ENCODE measurements at places on chromosomes 7 and 10.

DNA sequence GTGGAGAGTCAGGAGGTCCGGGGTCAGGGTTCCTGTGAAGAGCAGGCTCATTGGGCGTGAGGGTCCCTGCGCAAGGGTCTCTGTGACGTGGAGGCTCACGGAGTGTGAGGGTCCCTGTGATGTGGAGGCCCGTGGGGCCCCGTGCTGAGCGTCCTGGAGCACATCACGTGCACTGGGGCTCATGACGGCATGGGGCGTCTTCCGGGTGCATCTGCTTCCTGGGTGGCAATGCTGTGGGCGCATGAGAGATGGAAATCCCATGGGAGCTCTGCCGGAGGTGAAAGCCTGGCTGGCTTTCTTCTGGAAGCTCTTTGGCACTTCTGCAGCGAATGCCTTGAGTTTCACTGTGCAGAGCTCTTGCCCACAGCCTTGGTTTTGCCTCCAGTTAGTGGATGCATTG, 71.4 kb downstream of the WDR37 start:
- no peak for DNase-seq

DNA sequence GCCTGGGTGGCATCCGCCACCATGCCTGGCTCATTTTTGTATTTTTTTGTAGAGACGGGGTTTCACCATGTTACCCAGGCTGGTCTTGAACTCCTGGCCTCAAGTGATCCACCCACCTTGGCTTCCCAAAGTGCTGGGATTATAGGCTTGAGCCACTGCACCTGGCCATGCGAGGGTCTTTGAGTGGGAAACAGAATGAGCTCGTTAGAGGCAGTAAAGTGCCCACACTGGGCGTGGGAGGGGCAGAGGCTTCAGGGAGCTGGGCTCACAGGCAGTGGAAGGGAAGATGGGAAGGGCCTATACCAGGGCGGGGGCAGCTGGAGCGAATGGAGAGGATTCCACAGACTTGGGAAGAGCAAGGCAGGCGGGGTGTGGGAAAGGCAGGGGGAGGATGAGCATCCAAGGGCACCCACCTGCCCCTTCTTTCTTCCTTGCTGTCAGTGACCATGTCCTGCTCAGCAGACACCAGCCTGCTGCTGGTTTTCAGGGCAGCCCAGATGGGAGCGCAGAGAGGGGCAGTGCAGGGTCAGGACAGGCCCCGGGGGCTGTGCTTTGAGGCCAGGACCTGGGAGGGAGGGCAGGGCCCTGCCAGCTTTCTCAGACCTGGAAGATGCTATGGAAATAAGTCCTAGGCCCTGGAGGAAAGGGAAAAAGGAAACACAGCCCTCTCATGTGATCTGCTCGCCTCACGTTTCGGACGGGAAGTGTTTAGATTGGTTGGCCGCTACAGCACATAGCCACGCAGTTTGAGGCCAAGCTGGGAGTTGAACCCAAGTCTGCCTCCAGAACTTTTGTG, 4.2 kb downstream of the FZD9 start:
- DNase-seq, result no peak

GRCh38 chr10:132400547-132401151, 3.6 kb downstream of the PWWP2B start:
- no peak for DNase-seq

GRCh38 chr10:79018521-79019011, 50.2 kb upstream of the ZMIZ1 start:
- no peak for DNase-seq

GRCh38 chr10:76719006-76719405, 918.6 kb downstream of the KCNMA1 start:
- DNase-seq, result no peak

DNA sequence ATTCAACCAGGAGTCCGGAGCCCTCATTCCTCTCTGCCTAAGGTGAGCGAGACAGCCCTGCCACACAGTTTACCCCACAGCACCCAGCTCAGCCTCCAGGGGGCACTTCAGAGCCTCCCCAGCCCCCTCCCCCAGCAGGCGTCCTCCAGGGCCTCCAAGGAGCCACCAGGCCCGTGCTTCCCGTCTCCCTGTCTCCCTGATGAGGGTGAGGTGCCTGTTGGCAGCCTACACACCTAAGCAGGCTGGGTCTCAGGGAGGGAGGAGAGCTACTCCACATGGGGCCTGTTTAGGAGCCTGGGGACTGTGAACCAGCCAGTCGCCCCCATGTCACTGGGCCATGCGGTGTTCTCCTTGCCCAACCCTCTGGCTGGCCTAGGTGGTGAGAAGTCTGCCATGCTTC, 28.9 kb upstream of the TRIM8 start:
- peak; percentile 47 for DNase-seq

- DNase-seq, result peak; percentile 83
Measured at GRCh38 chr10:114810926-114811325, 10.7 kb upstream of the FHIP2A start.

- DNase-seq, result no peak
Measured at GRCh38 chr10:119191881-119192280, 13.3 kb upstream of the PRDX3 start.

DNA sequence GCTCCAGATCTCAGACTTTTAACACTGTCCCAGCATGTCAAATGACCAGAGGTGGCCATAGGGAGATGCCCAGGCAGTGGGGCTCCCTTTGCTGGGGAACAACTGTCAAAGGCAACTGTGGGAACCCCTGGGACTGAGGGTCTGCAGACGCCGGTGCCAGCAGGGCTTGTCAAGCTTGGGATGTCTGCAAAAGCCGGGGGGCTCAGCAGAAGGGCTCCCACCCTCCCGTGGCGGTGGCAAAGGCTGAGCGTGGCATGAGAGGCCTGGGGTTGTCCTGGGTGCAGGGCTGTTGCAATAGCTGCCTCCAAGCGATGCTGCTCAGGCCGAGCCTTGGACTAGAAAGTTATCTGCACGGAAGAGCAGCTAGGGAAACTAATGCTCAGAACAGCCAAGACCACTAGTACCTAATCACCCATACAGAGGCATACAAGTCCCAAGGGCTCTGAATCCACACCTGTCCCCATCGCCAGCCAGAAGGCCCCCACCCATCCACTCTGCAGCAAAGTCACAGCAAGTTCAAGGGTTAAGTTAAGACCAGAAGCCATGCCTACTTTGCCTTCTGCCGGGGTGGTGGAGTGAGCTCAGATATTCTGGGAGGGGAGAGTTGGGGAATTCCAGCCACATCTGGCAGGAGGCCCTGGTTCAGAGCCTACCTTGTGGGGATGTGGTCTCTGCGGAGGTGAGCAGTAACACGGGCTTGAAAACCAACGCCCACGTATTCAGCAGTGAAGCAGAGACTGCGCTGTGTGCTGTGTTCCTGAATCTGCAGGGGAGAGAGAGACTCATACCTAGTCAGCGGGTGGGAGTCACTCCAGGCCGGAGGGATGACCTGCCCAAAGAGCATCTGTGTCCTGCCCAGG, 4.6 kb downstream of the SH2B2 start:
- DNase-seq, result peak; percentile 86

GRCh38 chr7:14767716-14768425, 134.7 kb downstream of the DGKB start:
- DNase-seq, result no peak

DNA sequence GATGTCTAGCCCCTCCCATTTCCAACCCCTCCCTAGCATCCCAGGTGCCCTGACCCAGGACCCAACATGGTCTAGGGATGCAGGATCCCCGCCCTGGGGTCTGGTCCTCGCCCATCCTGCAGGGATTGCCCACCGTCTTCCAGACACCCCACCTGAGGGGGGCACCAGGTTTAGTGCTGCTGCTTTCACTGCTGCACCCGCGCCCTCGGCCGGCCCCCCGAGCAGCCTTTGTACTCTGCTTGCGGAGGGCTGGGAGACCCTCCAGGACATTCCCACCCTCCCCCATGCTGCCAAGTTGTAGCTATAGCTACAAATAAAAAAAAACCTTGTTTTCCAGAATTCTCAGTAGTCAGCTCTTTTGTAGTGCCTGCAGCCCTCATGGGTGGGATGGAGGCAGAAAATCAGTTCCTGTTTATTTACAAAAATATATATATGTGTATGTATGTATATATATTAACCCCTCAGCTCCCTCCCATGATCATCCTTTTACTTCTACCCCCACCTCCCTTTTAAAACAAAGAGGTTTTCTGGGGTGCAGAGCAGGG, 9.7 kb downstream of the ZYX start:
- no peak for DNase-seq

DNA sequence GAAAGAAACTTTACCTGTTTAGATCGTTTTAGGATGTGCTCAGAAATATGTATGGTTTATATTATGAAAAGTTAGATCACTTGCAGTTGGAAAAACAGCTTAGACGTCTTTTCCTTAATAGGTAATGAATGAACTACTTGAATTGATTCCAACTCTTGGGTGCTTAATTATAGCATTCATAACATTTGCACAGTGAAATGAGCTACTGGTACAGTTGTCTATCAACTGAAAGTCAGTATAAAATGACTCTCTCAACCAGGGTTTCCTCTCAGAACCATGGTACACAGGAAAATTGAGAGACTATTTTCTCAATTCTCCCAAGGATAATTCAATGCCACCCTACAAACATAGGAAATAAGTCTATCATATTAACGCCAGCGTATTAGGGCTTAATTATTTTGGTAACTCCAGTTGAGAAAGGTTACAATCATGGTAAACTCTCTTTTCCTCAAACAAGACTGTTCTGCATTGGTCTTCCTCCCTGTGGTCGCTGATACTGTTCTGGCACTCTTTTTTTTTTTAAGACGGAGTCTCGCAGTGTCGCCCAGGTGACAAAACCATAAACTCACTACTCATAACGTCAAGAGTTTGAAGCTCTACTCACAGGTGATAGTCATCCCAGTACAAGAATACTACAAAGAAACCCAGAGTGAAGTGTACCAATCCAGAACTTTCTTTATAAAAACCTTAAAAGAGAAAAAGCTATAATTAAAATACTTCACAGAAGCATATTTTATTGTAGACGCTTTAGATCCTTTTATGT, 2.0 kb downstream of the ANLN start:
- DNase-seq, result peak; percentile 41

GRCh38 chr7:77258014-77258413, 58.4 kb upstream of the FGL2 start:
- DNase-seq, result no peak

- DNase-seq, result no peak
Measured at GRCh38 chr7:112089551-112089950, 116.6 kb downstream of the DOCK4 start.

DNA sequence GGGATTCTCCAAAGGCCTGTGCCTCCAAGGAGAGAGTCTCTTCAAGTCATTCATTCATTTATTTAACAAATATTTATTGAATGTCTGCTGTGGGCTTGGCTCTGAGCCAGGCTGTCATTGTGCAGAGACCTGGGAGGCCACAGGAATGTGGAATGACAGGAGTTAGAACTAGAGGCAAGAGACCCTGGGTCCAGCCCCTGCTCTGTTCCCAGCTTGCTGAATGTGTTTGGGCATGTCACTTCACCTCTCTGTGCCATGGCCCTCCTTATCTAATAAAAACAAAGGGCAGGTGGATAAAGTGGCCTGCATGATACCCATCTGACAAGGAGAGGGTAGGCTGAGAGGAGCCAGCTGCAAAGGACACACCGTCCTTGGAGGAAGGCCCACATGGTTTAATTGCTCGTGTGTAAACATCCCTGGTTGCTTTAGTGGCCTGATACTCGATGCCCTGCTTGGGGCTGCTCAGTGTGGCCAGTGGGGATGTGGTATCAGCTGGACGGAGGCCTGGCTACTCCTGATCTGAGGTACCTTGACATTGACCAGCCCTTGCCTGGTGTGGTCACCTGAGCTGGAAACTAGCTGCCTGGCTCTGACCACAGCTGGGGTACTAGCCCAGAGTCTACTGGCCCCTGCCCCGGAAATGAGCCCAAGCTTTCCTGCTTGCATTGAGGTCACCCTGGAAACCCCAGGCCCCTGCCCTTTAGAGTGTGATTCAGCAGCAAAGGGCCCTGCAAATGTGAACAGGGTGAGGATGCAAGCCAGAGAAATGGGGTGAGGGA, 116.2 kb downstream of the CDH23 start:
- DNase-seq, result no peak

- DNase-seq, result no peak
Measured at GRCh38 chr7:15783987-15784693, 97.7 kb upstream of the MEOX2 start.

DNA sequence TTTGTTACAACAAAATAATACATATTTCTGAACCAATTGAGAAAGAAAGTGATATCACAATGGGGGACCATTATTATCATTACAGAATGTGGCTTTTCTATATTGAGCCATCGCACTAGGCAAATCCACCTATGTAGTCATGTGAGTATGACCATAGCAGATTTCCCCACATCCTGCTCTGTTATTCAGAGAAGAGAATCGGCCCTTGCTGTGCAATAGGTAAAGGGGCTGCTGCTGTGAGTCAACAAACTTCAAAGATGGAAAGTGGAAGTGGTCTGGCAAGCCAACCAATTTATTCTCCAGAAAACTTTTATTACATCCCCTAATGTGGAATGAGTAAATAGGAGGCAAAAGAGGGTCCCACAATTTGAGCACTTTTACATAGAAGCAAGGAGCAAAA, 573.4 kb downstream of the ETV1 start:
- no peak for DNase-seq

GRCh38 chr7:134905375-134905774, 80.9 kb upstream of the AGBL3 start:
- no peak for DNase-seq

GRCh38 chr7:29793507-29793906, 12.8 kb upstream of the WIPF3 start:
- no peak for DNase-seq

DNA sequence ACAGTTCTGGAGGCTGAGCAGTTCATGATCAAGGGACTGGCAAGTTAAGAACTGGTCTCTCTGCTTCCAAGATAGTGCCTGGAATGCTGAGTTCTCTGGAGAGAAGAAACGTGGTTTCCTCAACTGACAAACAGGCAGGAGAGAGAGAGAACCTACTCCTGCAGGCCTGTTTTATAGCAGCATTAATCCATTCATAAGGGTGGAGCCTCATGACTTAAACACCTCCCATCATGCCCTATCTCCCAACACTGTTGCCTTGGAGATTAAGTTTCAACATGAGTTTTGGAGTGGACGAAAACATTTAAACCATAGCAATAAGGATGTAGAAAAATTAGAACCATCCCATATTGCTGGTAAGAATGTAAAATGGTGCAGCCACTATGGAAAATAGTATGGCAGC, 32.3 kb upstream of the IMMP2L start:
- no peak for DNase-seq

DNA sequence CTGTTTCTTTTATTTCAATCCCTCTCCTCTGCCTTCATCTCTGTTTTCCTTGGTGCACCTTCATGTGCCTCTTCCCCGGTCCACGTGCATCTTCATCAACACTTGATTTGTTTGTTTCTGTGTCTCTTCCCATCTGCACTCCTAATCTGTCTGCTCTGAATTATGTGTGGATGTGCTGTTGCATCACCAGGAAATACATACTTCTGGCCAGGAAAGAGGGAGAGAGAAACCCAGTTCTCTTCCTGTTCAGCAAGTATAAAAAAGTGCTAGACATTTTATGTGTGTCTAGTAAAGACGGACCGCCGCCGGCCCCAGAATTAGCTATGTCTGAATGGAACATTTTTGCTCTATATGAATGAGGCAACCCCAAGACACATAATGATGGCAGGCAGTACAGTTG, 93.8 kb downstream of the CALD1 start:
- no peak for DNase-seq

GRCh38 chr7:53340220-53340619, 304.8 kb downstream of the POM121L12 start:
- no peak for DNase-seq

Measured in GM13976 (cell line).